ENCODE measurements at places on chromosomes 7 and 10.

- no peak for DNase-seq
Measured at GRCh38 chr7:1975179-1975578, 257.6 kb downstream of the MAD1L1 start.

DNA sequence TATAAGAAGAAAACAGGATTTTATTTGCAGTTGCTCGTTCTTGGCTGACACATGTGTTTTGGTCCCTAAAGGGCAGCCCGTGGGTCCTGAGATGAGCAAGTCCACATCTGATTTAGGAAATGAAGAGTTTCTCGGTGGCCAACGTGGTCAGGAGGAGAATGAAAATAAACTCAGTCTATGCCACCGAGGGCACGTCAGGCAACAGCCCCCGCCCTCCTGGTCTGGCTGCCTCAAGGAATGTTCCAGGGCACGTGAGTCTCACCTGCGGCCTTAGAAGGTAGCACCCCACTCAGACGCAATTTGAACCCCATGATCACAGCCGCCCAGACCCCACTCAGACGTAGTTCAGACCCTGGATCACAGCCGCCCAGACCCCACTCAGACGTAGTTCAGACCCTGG is 197.2 kb downstream of the ADARB2 start:
- no peak for DNase-seq

DNA sequence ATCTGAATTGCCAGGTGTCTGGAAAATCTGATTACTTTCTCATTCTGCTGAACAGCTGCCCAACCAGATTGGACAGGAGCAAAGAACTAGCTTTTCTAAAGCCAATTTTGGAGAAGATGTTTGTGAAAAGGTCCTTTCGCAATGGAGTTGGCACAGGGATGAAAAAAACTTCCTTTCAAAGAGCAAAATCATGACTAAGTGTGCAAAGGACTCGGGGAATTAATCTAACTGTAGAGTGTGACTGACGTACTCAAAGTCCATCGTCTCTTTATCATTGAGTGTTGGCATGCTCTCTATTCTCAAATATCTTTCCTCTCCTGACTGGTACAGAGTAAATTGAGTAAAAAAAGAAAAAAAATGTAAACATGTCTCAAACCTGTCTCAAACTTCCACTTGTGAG is 3.3 kb downstream of the NPS start:
- DNase-seq: no peak

- no peak for DNase-seq
Measured at GRCh38 chr7:69341288-69341687, 257.0 kb upstream of the AUTS2 start.

- no peak for DNase-seq
Measured at GRCh38 chr7:159122276-159122675, 22.4 kb downstream of the VIPR2 start.

GRCh38 chr7:20172736-20173334 is 44.3 kb downstream of the MACC1 start:
- peak; percentile 54 for DNase-seq
